SW 1271 (cell line): ENCODE measurements at places on chromosomes 1 and 21.

DNA sequence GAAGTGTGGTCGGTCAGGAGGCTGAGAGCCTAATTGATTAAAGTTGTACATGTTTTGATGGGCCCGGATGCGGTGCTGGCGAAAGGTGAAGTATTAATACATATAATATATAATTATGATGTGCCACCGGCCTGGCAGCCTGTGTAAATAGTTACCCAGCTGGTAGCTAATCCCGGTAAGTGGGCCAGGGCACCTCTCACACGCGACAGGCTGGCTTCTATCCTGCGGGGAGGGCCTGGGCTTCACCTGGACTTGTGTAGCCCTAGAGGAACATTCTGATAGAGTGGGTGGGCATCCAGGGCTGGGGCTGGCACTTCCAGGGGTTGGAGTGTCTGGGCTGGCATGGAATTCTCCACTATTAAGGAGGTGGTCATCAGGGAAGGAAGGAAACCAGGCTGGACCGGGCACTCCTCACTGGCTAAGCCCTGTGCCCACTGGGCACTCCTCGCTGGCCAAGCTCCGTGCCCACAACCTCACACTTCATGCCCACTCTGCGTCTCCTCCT lies 48.3 kb downstream of the IGSF21 start:
- no peak for DNase-seq

- peak; percentile 38 for DNase-seq
Measured at GRCh38 chr1:46477153-46477929, 12.3 kb upstream of the DMBX1 start.

DNA sequence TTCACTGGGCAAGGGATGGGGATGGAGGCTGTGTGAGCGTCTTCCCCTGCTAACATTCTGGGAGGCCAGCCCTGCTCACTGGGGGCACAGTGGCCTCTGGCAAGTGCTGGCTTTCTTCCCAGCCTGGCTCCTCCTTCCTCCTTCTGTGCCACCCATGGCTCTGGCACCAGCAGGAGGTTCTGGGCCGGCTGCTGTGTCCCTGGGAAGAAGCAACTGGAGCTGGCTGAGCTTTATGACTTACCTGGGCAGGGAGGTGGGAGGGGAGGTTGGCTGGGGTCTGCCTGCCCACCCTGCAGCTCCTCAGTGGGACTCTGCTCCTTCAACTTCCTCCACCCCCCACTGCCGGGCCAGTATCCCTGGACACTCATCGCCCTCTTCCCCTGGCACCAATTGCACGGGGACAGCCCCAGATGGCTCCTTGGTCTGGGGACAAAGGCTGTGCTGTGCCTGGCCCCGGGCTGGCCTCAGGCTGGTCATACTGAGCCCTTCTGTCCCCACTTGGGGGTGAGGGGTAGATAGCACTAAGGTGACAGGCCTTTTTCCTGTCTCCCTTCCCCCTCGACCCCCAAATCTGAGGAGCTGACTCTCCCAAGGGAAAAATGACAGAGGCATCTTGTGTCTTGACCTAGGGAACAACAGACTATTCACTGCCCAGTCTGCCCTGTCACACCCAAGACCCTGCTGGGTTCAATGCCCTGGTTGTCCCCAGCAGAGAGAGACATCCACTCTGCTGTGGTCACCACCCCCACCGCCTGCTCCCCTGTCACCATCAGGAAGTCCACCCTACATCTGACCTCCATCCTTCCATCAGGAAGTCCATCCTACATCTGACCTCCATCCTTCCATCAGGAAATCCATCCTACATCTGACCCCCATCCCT lies 14.4 kb downstream of the CDK18 start:
- DNase-seq = no peak

- DNase-seq = no peak
Measured at GRCh38 chr1:21622466-21623315, 46.5 kb downstream of the RAP1GAP start.

DNA sequence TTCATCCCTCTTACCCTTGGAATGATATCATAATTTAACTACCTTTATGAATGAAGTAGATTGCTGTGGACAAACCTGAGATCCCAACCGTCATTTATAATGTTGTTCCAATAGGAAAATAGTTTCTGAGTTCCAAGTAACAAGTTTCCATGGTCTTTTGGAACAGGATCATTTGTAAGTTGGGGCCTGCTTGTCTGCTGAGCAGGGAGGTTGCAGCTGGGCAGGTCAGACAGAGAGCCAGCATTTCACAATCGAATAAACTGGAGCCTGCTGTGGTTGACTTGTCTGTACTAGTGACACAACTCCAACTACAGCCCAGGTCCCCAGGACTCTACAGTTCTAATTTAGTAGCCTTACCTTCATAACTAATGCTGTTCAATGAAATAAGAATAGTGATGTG lies 18.6 kb upstream of the RALGPS2 start:
- no peak for DNase-seq

- no peak for DNase-seq
Measured at GRCh38 chr1:154846565-154847442, 23.3 kb downstream of the KCNN3 start.

- no peak for DNase-seq
Measured at GRCh38 chr1:25875856-25876692, 566 bp upstream of the PAQR7 start.

- DNase-seq = no peak
Measured at GRCh38 chr21:18468790-18469189, 65.2 kb upstream of the TMPRSS15 start.

DNA sequence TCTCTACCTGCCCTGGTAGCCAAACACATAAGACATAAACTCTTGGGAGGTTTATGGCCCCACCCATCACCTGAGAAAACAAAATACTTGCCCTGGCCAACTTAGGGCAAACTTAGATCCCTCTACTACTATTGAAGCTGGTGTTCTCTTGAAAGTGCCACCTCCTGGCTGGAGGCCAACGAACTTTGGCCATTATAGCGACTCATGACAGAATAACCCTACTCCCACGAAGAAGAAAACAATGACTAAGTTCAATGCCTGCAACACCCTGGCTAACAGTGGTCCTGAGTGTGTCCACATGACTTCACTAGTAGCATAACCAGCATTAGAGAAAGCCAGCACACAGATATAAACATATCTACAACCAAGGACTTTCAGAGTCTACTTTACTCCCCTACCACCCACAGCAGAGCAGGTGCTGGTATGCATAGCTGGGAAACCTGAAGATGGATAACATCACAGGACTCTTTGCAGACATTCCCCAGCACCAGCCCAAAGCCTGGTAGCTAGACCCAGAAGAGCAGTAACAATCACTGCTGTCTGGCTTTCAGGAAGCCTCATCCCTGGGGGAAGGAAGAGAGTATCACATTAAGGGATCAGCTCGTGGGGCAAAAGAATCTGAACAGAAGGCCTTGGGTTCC lies 81.0 kb downstream of the SLC30A10 start:
- no peak for DNase-seq

- DNase-seq = no peak
Measured at GRCh38 chr1:7811476-7811875, 27.4 kb downstream of the PER3 start.

GRCh38 chr21:33479679-33480480 lies at the start of gene TMEM50B:
TSS of gene TMEM50B (minus strand) at chr21:33479974. CDS start at chr21:33468885, 11,089 bp downstream.
- peak; percentile 73 for DNase-seq

- no peak for DNase-seq
Measured at GRCh38 chr1:78560811-78561210, 59.4 kb upstream of the IFI44L start.

GRCh38 chr1:89364954-89365550 lies 1.2 kb downstream of the GBP6 start:
- no peak for DNase-seq

DNA sequence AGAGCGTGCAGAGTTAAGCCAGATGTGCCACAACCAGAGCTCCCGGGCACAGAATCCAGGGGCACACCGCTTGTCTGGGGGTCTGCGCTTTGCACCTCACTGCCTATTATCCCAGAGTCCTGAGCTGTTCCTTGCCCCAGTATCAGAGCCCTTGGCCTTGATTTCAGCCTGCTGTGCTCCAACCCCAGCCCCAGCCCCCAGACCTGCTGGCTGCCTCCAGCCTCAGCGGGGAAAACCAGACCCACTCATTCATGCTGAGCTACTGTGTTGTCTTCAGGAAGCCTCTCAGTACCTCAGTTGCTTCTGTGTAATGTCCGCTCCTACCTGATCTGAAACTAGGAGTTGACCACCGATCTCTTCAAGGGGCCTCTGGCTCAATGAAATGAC lies 1.1 kb downstream of the IKBKE start:
- DNase-seq = no peak

GRCh38 chr1:156992215-156992614 lies 53.3 kb downstream of the ARHGEF11 start:
- DNase-seq = no peak

GRCh38 chr21:35190201-35190701 lies 141.1 kb upstream of the RUNX1 start:
- DNase-seq = no peak

DNA sequence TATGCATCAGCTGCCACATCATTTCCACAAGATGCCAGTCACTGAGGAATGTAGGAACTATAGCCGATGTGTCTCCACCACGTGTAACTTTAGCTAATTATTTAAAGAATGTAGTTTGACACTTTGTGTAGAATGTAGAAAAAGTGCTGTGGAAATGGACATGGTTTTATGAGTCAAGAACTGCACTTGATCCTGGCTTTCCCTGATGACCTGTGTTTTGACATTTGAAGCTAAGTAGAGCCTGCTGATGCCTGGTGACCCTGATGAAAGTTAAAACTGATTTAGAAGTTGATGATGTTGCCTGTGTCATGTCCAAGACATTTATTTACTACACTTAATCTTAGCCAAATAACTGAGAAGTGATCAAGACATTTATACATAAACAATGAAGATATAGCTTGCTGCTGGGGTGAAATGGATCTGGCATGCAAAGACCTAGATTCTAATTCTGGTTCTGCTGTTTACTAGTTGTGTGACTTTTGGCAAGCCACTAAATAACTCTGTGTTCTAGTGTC lies 4.4 kb upstream of the OSBPL9 start:
- DNase-seq = no peak

DNA sequence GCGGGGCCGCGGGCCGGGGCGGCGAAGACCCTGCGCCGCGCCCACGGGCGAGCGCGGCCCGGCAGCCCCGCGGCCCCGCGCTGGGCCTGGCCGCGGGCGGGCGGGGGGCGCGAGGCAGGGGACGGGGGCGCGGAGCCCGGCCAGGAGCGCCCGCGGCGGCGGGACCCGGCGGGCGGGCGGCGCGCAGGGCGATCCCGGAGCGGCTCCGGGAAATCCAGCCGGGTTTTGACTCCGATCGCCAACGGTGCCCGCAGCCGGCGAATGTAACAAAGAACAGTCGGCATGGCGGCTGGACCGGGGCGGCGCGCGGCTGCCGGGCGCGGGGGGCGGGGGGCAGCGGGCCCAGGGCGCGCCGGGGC lies 334 bp downstream of the PRDM15 start:
- peak; percentile 18 for DNase-seq

GRCh38 chr1:2785631-2786328 lies 15.7 kb downstream of the TTC34 start:
- DNase-seq = no peak

GRCh38 chr1:201395936-201396335 lies 3.2 kb downstream of the LAD1 start:
- DNase-seq = no peak

- no peak for DNase-seq
Measured at GRCh38 chr21:38228537-38228936, 28.3 kb upstream of the KCNJ15 start.

DNA sequence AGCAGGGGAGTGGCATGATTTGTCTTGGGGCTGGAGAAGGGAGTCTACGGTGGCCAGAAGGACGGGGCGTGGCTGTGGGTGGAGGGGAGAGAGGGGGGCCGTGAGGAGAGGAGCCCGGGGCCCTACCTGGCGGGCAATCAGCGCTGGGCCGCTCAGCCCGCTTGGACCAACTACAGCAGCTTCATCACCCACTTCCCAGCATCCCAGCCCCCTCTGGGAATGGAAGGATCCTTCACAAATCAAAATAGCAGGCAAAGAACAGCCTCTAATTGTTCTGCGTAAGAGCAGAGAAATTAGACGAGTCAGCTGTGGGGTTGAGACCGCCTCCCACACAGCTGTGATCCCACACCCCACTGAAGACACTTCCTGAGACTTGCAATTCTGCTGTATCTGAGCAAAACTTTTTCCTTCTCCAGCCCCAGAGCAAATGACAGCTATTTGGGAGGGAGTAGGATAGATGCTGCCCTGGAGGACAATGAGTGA lies 43.5 kb downstream of the OPRD1 start:
- DNase-seq = no peak

DNA sequence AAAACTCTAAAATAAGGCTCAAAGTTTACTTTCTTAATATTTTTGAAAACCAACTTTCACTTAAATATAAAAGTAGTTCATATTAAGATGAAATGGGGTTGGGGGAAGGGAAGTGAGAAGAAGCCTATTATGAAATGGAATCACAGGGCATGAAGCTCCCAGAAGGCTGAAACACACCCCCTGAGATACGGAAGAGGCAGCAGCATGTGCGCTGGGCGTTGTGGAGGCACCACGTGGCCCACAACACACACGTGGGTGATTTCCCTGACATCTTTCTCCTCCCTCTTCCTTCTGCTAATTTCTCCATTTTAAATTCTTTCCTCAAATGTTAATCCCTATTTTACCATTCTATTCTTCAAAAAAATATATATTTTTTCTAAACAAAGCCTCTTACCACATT lies 35.6 kb upstream of the SEC16B start:
- no peak for DNase-seq

DNA sequence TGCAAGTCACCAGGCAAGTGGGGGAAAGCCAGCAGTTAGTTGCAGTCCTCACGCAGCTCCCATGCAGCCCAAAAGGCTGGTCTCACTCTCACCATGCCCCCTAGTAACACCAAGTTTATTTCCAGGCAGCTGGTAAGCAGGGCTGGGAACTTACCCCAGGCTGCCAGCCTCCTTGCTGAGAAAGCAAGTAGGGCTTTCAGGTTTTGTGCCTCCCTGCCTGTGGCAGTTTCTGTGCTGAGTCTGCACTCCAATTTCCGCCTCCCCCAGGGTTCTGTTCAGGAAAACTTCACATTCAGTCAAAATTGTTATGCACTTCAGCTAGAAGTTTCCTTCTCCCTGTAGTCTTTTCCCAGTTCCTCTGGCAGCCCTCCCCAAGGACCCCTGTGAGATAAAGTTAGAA lies 102.0 kb upstream of the SGIP1 start:
- DNase-seq = no peak

DNA sequence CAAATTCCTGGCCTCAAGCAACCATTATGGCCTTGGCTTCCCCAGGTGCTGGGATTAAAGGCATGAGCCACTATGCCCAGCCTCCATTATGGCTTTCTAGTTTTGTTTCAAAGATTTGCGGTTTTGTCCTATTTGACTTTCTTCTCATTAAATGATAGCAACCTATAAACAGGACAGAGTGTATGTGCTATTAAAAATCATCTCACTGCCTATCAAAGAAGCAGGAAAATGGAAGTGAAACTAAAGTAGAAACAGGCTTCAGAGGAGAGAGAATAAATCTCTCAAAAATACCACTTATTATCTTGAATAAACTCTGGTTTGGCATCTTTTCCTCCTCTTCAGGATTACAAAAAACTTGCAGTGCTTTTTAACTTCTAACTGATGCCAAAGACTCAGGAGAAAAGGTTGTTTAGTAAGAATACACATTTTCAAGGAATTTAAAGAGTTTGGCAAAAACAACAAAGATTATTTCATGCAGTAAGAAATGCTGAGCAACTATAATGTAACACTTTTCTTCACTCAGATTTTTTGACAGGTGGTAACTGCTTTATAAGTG lies 28.7 kb downstream of the ACBD3 start:
- DNase-seq = no peak

GRCh38 chr1:209648931-209649776 lies 3.1 kb downstream of the LAMB3 start:
- DNase-seq = peak; percentile 41

- no peak for DNase-seq
Measured at GRCh38 chr1:54606096-54606989, 17.0 kb downstream of the FAM151A start.
